Stimulated activated CD4-positive, alpha-beta T cell treated with anti-CD3 and anti-CD28 coated beads, Interleukin-4, amount 100 ng/mL, for 4 hours (primary cell): ENCODE measurements at places on chromosomes 4 and X.

DNA sequence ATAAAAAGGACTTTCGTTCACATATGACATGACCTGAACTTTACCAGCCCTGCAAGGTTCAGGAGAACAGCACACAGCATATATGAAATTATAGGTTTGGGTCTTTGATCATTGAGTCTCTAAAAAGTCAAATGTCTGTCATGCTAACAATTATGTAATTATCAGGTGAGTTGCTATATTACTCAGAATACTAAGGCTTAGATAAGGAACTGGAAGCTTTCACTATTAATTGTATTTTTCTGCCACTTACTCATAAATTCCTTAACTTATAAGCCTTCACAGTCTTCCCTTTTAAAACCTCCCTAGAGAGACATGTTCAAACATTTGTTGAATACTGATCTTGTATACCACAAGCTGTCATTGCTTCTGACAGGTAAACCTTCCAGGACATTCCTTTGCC lies 292.8 kb upstream of the MAGEB2 start:
- DNase-seq, result no peak

- DNase-seq, result no peak
Observed at GRCh38 chr4:45102716-45103115, 376.4 kb upstream of the GNPDA2 start.

DNA sequence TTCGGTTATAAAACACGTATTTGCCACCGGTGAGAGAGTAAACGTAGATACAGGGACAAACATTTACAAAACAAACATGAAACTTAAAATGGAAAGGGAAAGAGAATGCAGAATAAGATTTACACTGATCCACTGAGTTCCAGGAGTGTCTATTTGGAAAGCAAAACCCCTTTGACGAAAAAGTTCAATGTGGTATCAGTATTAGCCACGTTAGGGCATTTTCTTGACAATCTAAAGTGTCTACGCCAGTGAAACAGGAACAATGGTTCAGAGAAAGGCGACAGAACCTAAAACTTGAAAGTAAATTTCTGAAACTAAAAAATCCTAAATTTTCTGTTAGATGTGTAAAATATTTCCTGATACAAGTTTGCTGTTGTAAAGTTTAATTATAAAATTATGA lies 278.5 kb upstream of the TENM3 start:
- DNase-seq, result no peak

DNA sequence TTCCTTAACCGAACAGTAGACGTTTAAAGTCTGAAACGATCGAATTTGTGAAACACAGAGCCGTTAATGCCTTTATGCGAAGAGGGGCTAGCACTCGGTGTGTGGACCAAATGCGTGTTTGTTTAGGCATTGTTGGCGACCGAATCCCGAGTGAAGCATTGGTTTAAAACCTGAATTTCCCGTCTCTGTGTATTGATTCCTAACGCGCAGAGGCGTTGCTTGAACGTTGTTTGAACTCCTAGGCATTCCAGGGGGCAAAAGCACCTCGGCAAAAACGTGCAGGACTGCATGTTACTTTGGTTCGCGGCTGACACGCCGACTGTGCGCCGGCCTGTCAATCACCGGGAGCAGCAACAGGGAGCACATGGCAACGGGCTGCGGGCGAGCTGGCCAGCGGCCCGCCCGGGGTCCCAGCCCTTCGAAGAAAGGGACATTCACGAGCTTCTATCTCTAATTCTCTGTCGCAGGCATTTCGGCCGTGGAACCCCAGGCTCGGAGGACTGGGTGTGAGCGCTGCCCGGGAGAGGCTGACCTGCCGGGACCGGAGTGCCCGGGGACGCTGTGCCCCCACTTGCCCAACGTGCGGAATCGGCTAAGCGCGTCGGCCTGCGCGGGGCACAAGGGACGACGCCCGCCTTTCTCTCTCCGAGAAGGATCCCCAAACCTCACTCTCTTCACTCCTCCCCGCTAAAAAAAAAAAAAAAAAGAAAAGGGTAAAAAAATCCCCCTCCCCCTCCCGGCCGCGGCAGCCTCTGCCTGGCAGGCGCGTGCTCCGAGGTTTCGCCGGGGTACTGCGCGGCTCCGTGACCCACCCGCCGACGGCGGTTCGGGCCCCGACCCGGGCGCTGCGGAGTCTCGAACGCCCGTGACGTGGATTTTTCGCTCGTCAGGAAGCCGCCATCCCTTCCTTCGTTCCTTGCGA lies 810 bp downstream of the SPRY1 start:
- DNase-seq, result peak; percentile 43

GRCh38 chrX:153944140-153944799 lies at the start of gene RENBP:
Gene RENBP (minus strand): TSS chrX:153944643. CDS start chrX:153944610, 33 bp downstream.
- DNase-seq, result peak; percentile 41

GRCh38 chr4:141375855-141376254 lies 155.2 kb downstream of the ZNF330 start:
- no peak for DNase-seq

DNA sequence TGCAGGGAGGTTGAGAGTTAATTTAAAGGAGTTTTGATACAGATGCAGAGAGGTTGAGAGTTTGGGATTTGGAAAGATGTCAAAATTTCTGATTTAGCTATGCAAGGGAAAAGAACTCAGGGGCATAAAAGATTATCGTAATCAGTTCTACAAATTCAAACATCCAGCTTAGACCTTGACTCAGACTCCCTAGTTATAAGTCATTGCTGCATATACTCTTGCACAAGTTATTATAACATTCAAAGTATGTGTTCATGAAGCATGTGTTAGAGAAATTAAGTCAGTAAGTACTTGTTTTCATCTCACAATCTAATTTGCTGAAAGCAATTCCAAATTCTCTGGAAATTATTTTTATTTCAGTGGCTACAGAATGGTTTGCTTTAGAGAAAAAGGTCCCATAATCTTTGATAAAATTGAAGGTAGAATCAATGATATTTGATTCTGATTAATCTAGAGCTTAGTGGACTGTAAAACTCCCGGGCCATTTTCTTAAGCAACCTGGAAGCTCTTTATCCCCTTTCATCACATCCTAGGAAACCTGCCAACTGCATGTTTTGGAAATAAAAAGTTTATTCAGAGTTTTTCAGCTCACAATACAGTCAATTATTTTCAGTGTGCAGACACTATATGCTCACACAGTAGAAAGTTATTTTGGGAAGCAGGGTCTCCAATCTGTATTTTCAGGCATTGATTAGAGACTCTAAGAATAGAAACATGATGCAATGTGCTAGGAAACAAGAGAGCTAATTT lies 132.9 kb upstream of the SPANXC start:
- no peak for DNase-seq

DNA sequence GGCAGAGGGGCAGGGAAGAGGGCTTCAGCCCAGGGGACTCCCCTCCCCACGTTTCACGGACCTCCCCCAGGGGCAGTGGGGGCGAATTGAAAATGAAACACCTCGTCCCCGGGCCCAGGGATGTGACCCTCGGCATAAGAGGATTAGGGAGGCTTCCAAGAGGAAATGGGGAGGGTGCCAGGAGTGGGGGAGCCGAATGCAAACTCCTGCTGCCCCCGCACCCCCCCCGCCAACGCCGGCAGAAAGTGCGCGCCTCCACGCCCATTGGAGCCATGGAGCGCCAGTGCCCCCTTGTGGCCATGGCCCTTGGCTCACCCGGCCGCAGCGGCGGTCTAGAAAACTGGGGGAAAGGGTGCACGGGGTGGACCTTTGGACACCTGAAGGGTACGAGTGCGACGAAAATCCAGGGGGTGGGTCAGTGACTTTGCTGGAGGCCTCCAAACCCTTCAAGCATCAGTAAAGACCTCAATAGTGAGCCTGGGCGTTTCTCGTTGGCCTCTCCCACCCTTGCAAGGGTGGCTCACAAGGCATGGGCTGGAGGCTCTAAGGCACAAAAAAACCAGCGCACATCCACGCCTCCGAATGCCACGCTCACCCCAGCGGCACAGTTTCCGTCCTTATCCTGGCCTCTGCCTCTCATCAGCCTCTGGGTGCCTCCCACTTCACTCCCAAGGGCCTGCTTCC lies 120.8 kb upstream of the PJA1 start:
- peak; percentile 27 for DNase-seq
